Skeletal muscle cell (primary cell): ENCODE measurements at places on chromosomes 4 and X.

- DNase-seq, result no peak
These were observed 1.7 kb upstream of the PPP2R2C start for GRCh38 chr4:6474053-6474568.

DNA sequence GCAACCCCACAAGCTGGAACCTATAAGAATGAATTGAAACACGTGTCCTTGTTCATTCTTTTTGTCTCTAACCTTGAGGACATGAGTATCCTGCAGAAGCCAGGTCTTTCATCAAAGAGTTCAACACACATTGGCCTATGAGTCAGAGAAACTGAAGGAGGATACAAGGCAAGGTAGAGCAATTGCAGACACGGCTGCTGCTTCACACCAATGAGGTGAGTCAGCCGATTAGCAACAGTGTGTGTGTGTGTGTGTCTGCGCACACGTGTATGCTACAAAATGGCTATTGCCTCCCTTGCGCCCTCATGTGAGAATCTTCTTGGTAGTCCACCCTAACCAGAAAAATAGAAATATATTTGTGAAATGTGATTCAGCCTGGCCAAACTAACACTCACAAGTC, 1477.7 kb upstream of the IGFBP7 start:
- no peak for DNase-seq

DNA sequence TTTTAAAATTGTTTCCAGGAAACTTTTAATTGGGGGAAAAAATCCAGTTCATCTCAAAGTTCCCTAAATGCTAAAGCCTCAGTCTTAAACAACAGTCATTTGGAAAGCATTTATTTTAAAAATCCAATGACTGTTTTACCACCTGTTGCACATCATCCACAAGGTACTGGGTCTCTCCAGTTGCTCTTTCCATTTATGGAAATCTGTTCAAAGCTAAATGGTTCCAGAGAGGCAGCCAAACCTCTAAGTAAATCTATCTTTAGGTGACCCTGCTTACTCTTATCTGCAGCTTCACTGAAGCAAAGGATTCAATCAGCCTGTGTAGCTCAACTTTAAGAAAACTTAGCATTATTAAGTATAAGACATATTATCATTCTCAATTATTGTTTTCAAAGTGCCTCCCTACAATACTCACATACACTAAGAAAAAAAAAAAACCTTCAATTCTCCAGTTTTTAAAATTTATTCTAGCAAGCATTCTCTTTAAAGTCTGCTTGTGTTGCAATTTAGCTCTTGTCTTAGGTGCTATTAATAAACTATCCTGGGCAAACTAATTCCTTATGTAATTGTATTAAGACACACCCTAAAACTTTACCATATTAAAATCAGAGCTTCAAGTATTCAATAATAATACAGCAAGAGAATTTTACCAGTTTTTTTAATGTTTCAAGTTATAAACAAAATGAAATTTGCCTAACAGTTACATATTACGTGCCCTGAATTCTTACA, 60.6 kb downstream of the NOCT start:
- no peak for DNase-seq

GRCh38 chrX:1500701-1501624, 36.0 kb downstream of the P2RY8 start:
- no peak for DNase-seq

GRCh38 chr4:122894827-122895226, 27.6 kb downstream of the NUDT6 start:
- no peak for DNase-seq
